ENCODE measurements at places on chromosomes 7 and 10. TPM values are rescaled to one million over a fixed set of nuclear protein-coding genes. Genes with fewer than 3 reads are reported as not detected.

GRCh38 chr10:86211691-86212390 lies 154.8 kb downstream of the GRID1 start:
- DNase-seq = no peak

The PNLIP gene
- not detected for total RNA-seq

GRCh38 chr7:74324531-74325209 lies 35.5 kb downstream of the CLIP2 start:
- DNase-seq = no peak

GRCh38 chr10:13276749-13277365 lies 23.0 kb downstream of the PHYH start:
- no peak for DNase-seq

The COL28A1 gene
- total RNA-seq = 1.1 TPM

- DNase-seq = no peak
Measured at GRCh38 chr10:22984066-22984465, 56.2 kb downstream of the ARMC3 start.

The CCDC126 gene
- 14.8 TPM for total RNA-seq

The RASSF4 gene
- 11.8 TPM for total RNA-seq

The ELOVL3 gene
- not detected for total RNA-seq

GRCh38 chr7:155282671-155283070 lies 15.0 kb upstream of the INSIG1 start:
- DNase-seq = no peak

The PAX4 gene
- total RNA-seq = not detected

DNA sequence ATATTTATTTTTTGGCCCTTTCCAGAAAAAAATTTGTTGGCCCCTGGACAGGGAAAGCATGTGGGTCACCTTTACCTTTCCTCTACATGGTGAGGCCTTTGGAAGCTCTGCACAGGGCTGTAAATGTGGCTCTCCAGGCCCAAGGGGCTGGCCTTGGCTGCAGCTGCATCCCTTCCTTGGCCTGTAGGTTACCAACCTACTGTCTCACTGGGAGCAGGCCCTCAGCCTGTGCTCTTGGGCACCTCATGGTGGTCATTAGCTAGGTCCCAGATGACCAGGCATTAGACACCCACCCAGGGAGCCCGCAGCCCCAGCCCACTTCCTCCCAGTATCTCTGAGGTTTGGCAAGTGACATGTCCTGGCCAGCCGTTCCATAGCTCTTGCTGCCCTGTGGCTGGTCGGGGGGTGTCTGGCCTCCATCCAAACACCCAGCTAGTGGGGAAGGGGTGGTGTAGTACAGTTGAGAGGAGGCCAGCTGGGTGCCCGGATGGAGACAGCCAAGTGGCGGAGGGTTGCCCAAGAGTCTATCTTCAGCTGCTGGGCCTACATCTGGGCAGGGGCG lies 7.1 kb upstream of the CPA5 start:
- DNase-seq = no peak

The SPAM1 gene
- total RNA-seq = not detected

- DNase-seq = no peak
Measured at GRCh38 chr10:74058071-74058470, 60.2 kb downstream of the VCL start.

- no peak for DNase-seq
Measured at GRCh38 chr10:45202242-45202641, 113.2 kb downstream of the OR13A1 start.

The SMKR1 gene
- total RNA-seq = not detected

DNA sequence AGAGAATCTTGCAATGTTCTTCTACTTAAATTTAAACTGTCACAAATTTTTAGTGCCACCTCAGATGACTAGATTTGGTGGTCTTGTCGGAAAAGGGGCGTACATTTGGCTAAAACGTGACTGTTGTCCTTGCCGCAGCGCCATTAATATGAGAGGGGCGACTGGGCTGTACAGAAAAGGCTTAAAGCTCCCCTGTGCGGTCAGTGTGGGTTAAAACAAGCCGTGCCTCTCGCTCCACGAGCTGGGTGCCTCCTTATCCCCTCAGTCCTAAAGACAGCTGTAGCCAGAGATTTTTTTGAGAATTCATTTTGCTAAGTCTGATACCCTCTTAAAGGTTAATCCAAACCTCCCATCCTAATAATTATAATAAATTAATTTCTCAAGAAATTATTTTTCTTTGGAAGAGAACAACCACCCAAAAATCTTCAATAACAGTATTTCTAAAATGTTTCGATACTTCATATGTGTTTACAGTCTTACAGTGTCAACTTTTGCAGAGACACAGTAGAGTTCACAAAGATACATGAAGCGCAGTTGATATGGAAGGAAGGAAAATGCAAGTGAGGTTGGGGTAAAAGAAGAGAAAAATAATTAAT lies 68.6 kb downstream of the C7orf25 start:
- DNase-seq = no peak

GRCh38 chr7:139981511-139981895 lies 81.2 kb downstream of the PARP12 start:
- no peak for DNase-seq

DNA sequence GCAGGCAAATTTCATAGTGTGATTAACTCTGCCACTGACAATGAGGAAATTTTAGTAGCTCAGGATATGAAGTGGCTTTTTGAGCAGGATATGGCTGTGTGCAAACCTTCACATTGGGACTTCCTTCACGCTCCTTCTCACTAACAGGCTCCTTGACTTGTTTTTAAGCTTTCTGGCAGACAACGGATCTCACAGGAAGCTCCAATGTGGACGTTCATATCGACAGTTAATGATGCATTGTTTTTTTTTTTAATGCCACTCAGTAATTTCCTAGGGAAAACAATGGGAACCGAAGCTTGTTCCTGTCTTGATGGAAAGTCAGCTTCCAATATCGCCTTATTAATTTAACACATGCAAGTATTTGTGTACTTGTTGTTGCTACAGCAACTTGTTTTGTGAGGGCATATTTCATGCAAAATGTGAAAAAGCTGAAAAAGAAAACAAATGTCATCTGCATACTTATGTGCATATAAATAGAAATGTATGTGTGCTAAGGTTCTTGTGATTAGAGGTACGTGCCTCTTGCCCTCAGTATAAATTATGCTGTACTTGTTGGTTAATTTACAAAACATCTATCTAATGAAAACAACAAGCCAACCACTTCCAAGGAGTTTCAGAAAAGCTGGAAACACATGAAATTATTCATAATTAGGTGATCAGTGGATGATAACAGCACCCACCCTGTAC lies 84.7 kb downstream of the NRP1 start:
- DNase-seq = no peak

- DNase-seq = no peak
Measured at GRCh38 chr7:79646278-79646677, 192.8 kb upstream of the MAGI2 start.

GRCh38 chr7:140334341-140335057 lies 63.8 kb downstream of the SLC37A3 start:
- DNase-seq = no peak

- DNase-seq = no peak
Measured at GRCh38 chr10:132642732-132643008, 105.1 kb downstream of the INPP5A start.

GRCh38 chr7:12715372-12716133 lies 28.1 kb downstream of the ARL4A start:
- no peak for DNase-seq

DNA sequence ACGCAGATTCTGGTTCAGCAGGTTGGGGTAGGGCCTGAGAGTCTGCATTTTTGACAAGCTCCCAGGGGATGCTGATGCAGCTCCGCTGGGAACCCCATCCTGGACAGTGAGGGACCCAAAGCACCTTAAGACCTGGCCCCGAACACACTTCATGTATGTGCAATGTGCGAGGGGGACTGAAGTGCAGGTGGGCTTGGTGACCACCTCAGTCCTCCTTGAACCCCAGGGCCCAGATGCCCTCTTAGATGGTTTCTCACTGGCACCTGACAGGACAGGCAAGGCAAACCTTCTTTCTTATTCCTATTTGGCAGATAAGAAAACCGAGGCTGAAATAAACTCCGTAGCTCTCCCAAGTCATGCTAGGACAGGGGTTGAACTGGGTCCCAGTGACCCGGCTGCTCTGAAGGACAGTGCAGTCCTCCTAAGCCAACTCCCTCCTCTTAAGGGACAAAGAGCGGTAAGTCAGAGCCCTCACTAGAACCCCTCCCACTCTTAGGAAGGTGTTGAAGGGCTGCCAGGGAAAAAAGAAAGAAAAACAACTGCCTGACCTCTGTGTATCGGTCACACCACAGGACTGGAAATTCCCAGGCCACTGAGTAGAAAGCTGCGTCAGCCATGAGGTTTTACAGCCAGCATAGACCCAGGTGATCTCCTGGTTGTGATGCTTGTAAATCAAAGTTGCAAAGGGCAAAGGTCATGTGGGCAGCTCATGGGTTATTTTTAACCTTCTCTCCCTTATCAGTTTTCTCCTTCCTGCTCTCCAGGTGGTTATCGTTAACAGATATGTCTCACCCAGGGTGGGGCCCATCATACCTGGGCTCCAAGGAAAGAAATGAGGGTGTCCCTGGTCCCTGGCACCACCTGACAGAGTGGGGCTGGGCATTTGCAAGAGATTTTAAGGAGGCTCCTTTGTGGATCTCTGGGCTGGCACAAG lies 90.9 kb upstream of the SMNDC1 start:
- DNase-seq = no peak

DNA sequence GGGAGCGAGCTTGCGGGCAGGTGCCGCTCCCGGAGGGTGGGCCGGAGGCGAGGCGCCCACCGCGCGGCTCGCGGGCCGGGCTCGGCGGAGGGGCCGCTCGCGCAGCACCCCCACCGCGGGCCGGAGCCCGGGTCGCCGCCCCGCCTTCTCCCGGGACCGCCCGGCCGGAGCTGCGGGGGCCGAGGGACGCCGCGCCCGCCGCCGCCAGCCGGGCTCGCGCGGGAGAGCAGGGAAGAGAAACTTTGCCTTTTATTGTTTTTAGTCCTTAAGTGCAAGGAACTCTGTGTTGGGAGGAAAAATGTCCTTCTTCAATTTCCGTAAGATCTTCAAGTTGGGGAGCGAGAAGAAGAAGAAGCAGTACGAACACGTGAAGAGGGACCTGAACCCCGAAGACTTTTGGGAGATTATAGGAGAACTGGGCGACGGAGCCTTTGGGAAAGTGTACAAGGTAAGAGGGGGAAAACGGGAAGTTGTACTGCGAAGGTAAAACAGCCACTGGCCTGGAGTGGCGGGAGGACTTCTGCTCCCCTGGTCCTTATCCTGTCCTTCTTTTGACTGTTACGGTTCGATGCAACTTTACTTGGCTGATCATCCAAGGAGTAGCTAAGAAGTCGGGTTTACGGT lies 620 bp downstream of the SLK start:
- DNase-seq = no peak

The CELF2 gene
- total RNA-seq = 33.8 TPM

GRCh38 chr7:38284553-38284952 lies 11.1 kb upstream of the TARP start:
- no peak for DNase-seq

The KEL gene
- total RNA-seq = 1.5 TPM

DNA sequence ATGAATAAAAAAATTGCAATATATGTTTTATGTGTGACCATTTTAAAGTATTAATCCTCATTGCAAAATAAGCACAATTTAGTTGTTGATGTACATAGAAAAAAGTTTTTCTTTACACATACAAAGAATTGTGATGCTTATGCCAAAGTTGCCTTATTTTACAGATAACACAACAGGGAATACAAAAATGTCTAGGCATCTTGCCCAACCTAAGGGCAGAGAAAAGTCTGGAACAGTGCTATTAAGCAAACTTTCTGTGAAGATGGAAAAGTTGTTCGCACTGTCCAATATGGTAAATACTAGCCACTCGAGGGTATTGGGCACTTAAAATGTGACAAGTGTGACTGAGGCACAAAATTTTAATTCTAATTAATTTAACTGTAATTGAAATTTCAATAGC lies 190.2 kb upstream of the HGF start:
- no peak for DNase-seq

DNA sequence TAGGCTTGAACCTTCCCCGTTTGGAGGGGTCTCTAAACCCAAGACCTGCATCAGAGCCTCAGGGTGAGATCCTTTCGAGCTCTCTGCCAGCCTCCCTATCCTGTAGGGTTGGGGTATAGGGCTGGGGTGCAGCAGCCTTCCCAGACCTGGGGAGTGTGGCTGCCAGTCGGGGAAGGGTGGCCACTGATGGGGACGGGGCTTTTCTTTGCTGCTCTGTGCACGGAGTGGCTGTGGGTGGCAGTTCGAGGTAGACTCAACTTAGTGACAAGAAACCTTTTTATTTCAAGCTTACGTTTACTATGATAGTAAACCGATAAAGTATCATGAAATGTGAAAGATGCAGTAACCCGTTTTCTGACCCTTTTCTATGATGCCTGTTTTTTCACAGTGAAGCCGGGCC lies 13.0 kb downstream of the ZNF316 start:
- DNase-seq = no peak

DNA sequence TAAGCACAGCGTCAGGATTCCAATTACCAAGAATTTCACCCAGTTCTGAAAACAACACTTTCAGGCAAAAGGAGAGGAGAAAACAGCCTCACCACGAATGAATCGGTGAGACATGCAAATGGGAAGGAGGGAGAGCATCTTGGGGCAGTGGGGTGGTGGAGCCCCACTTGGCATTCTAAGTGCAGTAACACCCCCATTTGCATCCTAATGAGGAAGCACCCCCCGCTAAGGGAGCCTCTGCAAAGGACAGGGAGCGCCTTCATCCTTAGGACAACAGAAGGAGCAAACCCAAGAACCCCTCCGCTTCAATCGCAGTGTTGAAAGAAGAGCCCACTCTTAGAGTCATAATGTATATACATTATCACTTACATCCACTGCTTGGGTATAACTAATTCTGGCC lies 46.8 kb downstream of the NRAP start:
- DNase-seq = no peak

- peak; percentile 91 for DNase-seq
Measured at GRCh38 chr10:55631071-55631654, 729.9 kb downstream of the ZWINT start.

The TPK1 gene
- total RNA-seq = 5.6 TPM

- DNase-seq = no peak
Measured at GRCh38 chr10:131082991-131083481, 228.5 kb downstream of the TCERG1L start.

The SFMBT2 gene
- 2.7 TPM for total RNA-seq

DNA sequence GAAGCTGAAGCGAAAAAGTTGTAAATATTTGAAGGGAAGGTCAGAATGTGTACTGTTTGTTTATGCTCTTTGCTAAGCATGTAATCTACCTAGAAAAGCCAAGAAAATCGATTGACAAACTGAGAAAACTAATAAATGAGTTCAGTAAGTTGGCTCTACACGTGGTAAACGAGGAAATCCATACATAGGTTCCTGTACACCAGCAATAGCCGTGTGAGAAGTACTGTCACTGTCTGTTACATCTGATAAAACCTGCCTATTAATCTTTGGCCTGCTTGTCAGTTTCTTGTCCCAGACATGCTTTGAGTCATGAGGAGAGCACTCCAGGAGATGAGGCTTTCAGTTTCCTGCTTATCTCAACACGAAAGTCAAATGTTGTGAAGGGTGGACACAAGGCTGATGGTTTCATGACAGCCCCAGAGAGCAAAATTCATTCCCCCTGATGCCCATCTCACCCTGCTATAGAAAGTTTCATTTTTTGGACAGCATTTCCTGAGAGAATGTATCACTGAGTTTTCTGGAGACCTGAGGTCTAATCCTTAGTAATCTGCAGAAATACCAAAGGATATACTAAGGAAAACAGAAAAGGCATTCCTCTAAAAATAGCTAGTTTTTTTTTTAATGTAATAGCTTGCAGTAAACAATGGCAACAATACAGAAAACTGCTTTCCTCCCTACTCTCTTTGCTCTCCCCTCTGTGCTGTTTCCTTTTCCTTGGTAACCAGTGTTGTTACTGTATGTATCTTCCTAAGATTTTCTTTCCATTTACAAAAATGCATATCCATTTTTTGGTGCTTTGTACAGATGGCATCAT lies 18.8 kb downstream of the BMPR1A start:
- no peak for DNase-seq

GRCh38 chr10:6473901-6474370 lies 106.1 kb downstream of the PRKCQ start:
- no peak for DNase-seq

GRCh38 chr10:2873769-2874168 lies 193.6 kb upstream of the PFKP start:
- DNase-seq = no peak

Data from osteocyte (in vitro differentiated cells).